Activated CD8-positive, alpha-beta memory T cell treated with anti-CD3 and anti-CD28 coated beads for 1 hour (primary cell): ENCODE measurements at places on chromosomes 16 and 17.

GRCh38 chr17:72457712-72458111, 336.9 kb downstream of the SOX9 start:
- DNase-seq: no peak

DNA sequence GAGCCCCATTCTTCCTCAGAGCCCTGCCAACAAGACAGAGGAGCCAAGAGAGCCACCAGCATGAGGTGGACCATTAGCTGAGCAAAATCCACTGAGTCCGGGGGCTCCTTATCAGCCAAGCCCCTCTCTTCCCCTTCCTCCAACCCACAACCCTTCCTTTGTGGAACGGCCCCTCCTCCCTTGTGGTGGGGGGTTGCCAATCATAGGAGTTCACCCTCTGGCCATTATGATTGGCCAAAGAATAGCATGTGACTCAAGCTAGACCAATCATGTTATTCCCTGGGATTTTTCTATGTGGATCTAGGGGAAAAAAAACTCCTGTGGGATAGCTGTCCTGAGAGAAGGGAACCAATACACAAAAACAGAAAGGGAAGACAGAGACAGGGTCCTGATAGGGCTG, 120.5 kb downstream of the C16orf95 start:
- no peak for DNase-seq

DNA sequence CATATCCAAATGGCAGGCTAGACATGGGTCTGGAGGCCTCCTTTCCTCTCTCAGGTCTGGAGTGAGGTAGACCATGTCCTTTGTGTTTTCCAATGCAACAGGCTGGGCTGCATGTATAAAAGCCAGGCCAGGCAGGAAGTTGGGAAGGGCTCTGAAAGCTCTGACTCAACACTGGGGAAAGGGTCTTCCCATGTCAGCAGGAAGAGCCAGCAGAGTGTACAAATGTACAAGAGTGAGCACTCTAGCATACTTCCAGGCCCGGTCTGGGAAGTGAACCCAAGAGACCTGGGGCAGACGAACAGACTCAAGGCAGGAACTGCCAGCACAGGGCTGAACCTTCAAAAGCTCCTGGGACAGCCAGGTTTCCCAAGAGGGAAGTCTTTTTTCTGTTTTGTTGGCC, 7.0 kb downstream of the ATPAF2 start:
- DNase-seq: no peak

- no peak for DNase-seq
Measured at GRCh38 chr16:86653285-86654006, 75.1 kb downstream of the FOXL1 start.

DNA sequence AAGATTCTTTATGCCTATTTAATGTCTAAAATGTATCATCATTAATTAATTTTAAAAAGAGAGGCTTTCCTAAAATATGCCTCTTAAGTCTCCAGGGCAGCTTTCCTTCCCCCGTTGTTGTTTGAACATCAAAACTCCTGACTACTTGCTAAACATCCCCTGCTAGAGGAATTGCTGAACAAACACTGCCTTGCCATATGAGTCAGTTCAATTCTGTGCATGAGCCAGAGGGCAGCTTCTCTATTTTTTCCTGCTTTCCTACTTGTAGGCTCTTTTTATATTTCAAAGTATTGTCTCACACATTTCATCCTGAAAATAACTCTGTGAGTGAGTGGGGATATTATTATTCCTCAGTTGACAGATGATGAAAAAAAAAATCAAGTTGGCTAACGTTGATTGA, 143.4 kb downstream of the HS3ST4 start:
- DNase-seq: no peak

DNA sequence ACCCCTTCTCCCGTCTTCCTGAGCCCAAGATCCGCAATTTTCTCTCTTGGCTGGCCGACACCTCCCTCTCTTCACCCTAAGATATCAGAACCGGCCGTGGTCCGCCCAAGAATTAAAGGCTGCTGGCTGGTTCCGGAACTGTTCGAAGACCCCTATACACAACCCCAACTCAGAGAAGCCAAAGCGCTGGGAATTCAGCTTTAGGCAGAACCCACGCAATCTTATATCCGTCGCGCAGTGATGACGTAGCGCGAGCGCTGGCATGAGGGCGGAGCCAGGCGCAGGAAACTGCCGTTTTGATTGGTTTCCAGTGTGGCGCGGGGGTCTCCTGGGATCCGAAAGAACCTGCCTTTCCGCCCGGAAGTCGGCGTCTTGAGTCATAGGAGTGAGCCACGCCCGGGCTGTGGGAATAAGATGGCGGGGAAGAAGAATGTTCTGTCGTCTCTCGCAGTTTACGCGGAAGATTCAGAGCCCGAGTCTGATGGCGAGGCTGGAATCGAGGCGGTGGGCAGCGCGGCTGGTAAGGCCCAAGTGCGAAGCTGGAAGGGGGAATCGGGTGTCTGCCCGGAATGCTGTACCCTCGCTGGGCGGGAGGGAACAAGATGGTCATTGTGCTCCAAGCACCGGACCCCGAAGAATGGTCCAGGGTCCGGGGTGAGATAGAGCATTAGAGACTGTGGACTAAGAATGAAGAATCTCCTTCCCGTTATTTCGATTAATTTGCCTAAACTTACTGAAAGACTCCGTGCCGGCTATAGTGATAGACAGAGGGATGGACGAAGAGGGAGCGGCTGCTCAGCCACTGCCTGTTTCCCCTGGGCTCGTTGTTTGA, at the start of the genes RECQL5 and SAP30BP:
Gene RECQL5, minus strand, starts transcription at position 196 of the 832 bp plus-strand sequence. CDS start 597 bp downstream, outside the sequence.
Gene SAP30BP, plus strand, starts transcription at position 380 of the 832 bp plus-strand sequence. Its CDS starts 35 bp downstream, at position 415.
- peak; percentile 99 for DNase-seq

GRCh38 chr16:13630374-13630773, 289.6 kb upstream of the ERCC4 start:
- no peak for DNase-seq
